ENCODE measurements at places on chromosomes 2 and 18. TPM values are rescaled to one million over a fixed set of nuclear protein-coding genes. Genes with fewer than 3 reads are reported as not detected.

DNA sequence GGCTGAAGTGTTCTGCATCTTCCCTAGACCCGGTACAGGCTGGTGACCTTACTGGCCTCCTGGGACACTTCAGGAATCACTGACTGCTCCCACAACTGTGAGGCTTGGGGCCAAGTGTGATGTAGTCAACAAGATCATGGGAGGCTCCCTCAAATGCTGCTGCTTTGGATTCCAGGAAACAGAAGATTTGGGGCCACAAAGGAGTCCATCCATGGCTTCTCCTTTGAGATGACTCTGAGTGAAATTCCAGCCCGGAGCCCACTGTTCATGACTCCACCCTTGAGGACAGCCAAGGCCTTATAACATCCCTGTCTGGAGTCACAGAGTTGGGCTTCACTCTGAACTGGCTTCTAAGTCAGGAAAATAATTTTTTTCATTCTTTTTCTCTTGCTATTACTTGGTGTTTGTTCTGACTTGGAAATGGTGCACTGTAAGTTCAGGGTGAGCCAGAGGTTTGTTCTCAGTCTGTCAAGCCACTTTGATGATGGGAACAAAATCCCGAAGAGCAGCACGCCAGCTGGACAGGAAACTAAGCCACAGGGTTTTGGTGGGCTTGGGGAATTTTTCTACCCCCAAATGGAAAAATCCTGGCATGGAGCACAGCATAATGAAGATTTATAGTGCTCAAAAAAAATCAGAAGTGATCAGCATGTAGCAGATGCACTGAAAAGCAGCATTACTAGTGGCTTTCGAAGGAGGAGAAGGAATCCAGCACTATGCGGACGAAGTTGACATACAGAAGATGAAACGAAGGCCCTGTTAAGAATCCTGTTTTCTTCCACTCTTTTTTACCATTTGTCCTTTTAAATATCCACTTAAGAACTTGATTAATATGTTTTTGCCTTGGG, 98.1 kb upstream of the ZFP36L2 start:
- DNase-seq: peak; percentile 51

Gene SP140
- polyA plus RNA-seq: 1.3 TPM

Gene LYPD6B
- polyA plus RNA-seq: 37.2 TPM

DNA sequence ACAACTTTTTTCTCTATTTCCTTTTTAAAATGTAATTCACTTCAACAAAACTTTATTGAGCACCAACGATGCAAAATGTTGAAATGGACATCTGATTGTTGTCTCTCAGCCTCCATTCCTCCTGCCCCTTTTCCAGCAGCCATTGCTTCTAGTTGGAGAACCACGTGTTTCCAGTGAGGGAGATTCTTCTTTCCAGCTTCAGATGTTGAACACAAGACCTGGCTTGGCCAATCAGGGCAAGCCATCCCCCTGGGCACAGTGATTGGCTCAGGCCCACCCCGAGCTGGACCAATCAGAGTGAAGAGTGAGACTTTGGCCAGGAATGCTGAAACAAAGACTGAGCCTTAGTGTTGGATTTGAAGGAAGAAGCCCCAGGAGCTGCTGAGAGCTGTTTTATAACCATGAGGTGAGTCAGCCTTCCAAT, 59.0 kb downstream of the E2F6 start:
- DNase-seq: no peak

GRCh38 chr18:54952026-54952425, 7.2 kb downstream of the CCDC68 start:
- DNase-seq: no peak

Gene REG1B
- not detected for polyA plus RNA-seq

DNA sequence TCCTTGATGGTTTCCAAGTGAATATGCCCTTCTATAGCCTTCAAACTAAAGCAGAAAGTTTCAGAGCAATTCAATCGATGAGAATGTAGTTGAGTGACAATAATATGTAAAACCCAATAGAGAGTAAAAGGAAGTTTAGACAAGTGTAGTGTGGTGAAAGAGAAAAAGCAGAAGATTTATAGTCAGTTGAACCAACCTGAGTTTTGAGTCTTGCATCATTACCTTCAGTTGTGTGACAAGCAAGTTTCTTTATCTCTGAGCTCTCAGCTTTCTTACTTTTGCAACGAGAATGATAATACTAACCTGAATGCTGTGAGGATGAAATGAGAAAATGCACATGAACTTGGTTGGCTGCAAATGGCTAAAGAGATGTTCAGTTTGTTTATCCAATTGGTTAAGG, 40.6 kb upstream of the TMEM247 start:
- no peak for DNase-seq

Gene KIAA2012
- 0.12 TPM for polyA plus RNA-seq

- no peak for DNase-seq
Observed at GRCh38 chr18:22523481-22523880, 105.8 kb upstream of the CTAGE1 start.

GRCh38 chr2:161943011-161943410, 131.0 kb downstream of the DPP4 start:
- DNase-seq: no peak

GRCh38 chr18:72908181-72908580, 40.4 kb upstream of the NETO1 start:
- no peak for DNase-seq

Gene FBXO15
- 6.5 TPM for polyA plus RNA-seq

DNA sequence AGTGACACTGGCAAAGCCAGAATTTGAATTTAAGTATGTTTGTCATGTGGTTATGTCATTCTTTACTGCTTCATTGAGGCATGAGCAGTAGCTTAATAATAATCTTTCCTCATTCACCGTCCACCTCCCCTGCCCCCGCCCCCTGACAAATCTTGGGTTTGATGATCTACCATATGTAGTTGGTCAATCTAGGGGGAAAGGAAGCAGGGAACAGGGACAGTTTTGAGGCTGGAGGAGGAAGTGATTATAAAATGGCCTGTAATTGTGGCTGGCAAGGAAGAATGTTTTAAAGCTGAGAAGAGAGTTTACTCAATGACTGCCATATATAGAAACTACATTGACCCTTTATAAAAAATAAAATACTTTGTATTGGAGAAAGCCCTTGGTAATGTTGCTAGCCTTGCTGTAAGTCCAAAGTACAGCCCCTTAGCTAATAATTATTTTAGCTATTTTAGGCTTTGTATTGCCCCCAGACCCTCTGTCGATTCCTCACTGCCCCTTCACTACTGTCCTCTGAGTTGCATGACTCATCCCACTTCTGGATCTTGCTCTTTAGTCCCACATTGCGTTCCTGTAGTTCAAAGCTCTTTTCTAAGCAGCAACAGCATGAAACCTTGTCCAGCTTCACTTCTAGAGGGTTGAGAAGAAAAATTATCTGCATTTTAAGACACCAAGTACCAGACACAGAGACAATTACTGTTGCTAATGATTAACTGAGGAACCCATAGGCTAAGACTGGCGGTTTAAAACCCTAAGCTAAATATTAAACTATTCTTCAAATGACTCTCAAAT, 38.4 kb downstream of the PELI1 start:
- DNase-seq: no peak

DNA sequence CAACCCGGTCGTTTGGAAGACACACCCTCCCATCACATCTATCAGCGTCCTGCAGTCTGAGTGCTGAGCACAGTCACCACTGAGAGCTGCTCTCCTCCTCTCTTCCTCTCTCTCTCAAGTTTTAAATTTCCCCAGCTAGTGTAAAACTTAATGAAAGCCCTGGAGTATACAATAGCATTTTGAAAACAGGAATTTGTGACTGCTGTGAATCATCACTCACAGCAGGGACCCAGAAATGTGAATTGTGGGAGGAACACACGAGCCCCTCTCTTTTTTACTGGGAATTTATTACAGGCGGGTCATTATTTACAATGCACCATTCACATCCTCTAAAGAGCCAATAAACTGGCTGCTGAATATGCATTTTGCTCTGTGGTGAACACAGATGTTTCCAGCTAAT, 185.0 kb upstream of the SMIM21 start:
- peak; percentile 22 for DNase-seq

GRCh38 chr18:486929-487740, 13.4 kb downstream of the COLEC12 start:
- no peak for DNase-seq

DNA sequence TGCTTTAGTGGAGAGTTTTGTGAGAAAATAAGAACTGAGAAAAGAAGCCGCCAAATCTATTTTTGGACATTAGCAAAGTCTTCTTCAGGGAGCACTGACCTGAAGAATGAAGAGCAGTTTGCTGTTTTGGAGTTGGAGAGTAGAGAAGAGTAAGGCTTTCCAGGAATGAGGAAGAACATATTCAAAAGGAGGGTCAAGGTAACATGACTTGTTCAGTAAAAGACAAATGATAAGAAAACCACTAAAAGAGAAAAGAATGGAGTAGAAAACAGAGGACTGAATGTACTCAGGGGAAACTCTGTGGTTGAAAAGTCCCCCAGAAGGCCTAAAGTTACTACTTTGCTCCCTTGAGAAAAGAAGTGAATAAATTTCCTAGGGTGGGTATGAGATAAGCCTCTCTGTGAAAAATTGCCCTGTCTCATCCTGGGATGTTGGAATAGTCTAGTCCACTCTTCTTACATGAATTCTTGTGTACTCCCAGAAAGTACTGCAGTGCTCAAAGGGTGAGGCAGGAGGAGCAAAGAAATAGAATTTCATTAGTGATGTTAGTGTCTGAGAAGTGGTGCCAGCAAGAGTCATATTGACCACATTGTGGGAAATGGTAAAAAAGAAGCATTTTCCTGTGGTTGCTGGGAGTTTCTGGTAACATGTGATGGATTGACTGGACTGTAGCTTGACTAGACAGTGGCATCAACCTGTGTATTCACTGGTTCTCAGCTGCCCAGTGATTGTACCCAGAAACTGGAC, 27.8 kb downstream of the MBD5 start:
- DNase-seq: no peak

- no peak for DNase-seq
Observed at GRCh38 chr2:112920923-112921532, 10.1 kb downstream of the IL37 start.

Data from left kidney (tissue), 8 donors.